Pulmonary artery endothelial cell (primary cell): ENCODE measurements at places on chromosomes 11 and 22.

DNA sequence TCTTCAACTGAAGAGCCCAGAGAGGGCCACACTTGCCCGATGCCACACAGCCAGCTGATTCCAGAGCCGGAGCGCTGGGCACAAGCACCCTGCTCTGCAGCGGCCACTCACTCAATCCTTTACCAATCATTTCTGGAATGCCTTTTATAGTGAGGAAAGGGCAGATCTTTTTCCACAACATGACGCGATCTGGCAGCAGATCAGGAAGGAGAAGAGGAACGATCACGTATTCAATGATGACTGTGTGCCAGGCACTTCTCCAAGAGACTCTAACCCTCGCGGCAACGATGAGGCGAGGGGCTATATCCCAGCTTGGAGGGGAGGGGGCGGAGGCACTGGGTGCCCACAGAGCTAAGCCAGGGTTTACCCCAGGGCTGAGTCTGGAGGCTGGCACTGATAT, 56.3 kb upstream of the TCF20 start:
- DNase-seq, result no peak

GRCh38 chr11:13679768-13680167, 11.3 kb downstream of the FAR1 start:
- DNase-seq, result no peak

DNA sequence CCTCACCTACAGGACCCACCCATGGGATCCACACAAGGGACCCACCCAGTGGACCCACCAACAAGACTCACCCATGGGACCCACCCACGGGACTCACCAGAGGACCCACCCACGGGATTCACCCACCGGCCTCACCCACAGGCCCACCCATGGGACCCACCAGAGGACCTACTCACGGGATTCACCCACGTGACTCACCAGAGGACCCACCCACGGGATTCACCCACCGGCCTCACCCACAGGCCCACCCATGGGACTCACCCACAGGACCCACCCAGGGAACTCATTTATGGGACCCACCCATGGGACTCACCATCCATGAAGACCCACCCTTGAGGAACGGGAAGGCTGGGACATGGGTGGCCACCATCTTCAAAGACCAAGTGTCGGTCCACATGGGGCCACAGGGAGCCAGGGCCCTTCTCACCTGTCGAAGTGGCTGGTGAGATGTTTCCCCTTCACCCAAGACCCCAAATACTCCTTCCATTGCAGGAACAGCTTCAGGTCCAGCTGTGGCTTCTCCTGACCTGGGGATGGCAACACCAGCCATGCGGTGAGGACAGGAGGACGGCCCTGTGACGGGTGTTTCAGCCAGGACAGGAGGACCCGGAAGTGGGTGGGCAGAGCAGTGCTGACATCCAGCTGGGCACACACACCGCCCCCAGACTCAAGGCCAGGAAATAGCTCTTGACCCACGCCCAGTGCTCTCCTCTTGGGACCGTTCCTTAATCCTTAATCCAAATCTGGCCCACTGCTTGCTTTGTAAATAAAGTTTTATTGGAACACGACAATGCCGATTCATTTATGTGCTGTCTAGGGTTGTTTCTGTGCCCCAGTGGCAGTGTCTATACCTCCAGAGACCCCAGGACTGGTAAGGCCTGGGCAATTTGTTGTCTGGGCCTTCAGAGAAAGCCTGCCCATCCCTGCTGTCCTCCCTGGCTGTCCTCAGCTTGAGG, 1005.1 kb downstream of the BRD1 start:
- DNase-seq, result no peak

GRCh38 chr11:34259087-34259486, 98.7 kb downstream of the ABTB2 start:
- no peak for DNase-seq

GRCh38 chr11:119571311-119571710, 148.3 kb upstream of the THY1 start:
- no peak for DNase-seq

DNA sequence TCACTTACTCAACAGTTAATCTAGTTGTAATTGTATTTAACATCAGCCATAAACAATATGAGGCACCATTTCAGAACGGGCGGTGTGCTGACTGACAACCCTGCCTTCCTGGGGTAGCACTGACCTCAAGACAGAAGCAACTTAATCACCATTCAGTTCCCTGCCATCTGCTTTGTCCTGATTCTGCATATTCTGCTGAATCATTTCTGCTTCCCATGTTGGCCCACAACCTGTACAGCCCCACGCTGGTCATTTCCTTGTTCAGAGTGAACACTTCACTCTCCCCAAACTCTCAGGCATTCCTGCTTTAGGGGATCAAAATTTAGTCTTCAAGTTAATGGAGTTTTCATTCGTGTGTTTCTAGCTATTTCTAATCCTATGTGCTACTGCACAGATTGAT, 132.3 kb upstream of the ZBED5 start:
- no peak for DNase-seq

- peak; percentile 56 for DNase-seq
These were observed 18.8 kb upstream of the ST3GAL4 start for GRCh38 chr11:126336671-126337101.

- no peak for DNase-seq
These were observed 382.5 kb upstream of the KIRREL3 start for GRCh38 chr11:127383026-127383425.

- DNase-seq, result no peak
These were observed 11.9 kb upstream of the PRG2 start for GRCh38 chr11:57402188-57403002.

- DNase-seq, result no peak
These were observed 54.0 kb upstream of the GCAT start for GRCh38 chr22:37753746-37754145.

DNA sequence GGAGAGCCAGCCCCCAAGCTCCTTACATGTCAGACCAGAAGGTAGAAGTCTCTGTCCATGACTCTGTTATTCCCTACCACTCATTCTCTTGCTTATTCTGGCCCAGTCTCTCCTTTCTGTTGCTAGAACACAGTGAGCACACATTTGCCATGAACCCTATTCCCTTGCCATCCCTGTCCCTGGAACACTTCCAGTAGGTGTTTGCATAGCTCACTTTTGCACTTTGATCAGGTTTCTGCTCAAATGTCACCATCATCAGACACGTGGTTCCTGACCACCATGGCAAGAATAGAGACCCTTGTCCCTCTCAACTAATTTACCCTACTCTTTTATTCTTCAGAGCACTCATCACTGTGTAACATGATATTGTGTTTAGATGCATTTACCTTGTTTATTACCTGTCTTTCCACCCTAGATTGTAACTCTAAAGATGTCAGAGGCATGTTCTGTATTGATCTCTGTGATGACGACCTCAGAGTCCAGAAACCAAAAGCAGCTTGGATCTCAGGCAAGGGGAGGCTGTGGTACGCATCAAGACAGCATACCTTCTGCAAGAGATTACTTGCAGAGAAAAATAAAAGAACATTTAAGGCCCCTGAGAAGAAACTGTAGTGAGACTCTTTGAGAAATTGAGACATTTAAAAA, 606.4 kb downstream of the OPCML start:
- no peak for DNase-seq

GRCh38 chr22:37320726-37321677, 38.7 kb downstream of the CYTH4 start:
- DNase-seq, result no peak

GRCh38 chr11:24078018-24078417, 418.8 kb upstream of the LUZP2 start:
- DNase-seq, result no peak

GRCh38 chr11:104637662-104638170, 260.5 kb downstream of the CASP12 start:
- no peak for DNase-seq

- no peak for DNase-seq
These were observed 501 bp downstream of the CD151 start for GRCh38 chr11:833114-833791.

GRCh38 chr22:37020192-37020479, 594 bp downstream of the MPST start:
- DNase-seq, result no peak

DNA sequence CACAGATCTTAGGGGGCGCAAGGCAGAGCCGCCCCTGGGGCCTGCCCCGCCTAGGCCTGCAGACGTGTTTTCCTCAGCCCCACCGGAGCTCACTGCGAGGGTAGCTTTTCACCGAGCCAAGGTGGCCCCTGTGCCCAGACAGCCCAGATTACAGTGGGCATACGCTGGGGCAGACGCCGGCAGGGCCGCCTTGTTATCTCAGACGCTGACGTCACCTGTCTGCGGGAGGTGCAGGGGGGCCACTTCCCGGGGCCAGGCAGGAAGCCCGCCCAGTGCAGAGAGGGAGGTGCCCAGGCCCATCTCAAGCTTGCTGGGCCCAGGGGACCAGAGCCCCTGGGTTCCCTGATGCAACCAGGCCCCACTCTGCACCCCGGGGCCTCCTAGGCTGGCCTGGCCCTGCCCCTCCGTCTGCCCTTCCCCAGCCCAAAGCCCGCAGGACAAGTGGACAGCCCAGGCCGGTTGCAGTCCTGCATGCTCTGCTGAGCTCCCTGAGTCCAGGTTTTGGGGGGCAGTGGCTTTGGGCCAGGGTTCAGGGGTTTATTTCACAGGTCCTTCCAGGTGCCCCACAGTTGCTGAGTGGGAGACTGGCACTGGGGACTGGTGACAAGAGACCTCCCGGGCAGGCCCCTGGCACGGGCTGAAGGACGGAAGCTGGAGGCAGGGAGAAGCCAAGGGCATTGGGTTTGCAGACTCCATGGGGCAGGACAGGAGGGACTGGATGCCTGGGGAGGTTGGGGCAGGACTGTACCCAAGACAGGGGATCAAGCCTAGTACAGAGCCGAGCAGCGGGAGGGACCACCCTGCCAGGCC, 38.6 kb downstream of the IGF2 start:
- DNase-seq, result no peak

GRCh38 chr11:3080104-3080503, 22.9 kb upstream of the CARS1 start:
- DNase-seq, result no peak

- no peak for DNase-seq
These were observed 612.3 kb downstream of the INSC start for GRCh38 chr11:15726893-15727519.

DNA sequence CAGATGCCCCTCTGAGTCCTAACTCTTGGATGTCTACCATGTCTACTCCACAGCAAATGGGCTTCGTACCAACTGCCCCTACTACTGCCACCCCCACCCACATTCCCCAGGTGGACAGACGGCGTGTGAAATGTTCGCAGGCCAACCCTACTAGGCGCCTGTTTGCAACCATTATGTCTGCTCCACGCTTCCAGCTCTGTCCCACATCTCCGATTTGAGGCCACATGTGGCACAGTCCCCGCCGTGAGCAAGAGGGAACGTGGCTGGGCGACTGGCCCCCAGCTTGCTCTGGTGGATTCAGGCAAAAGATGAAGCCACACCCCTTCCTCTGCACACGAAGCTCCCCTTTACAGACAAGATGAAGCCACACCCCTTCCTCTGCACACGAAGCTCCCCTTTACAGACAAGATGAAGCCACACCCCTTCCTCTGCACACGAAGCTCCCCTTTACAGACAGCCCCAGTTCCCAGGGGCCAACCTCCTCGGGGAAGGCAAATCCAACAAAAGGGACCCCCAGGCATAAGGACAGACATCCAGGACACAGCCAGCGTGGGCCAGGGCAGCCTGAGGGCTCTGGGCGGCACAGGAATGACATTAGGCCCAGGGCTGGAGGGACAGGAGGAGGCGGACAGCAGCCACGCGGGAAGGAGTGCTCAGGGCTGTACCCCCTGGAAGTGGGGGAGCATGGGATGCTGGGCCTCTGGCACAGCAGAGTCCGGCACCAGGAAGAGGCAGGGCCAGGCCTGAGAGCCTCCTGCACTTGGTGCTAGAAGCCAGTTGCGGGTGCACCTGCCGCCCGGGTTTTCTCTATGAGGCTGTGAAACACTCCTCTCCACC, 106.2 kb downstream of the SHANK2 start:
- no peak for DNase-seq
